Aorta (tissue), 5 donors: ENCODE measurements at places on chromosomes 2 and 18. TPM values are rescaled to one million over a fixed set of nuclear protein-coding genes. Genes with fewer than 3 reads are reported as not detected.

- H3K4me3 ChIP-seq: no peak overlapping the region
- H3K4me1 ChIP-seq: no peaks in the 10 kb centered on the region
- no peak for DNase-seq
- no peak overlapping the region for H3K27ac ChIP-seq
- no peaks in the 10 kb centered on the region for H3K36me3 ChIP-seq
Measured at GRCh38 chr18:73279498-73279897, 411.7 kb upstream of the NETO1 start.

GRCh38 chr2:39568561-39569006 lies 97.1 kb upstream of the TMEM178A start:
- H3K27me3 ChIP-seq: no peaks in the 10 kb centered on the region
- H3K4me3 ChIP-seq: no peak overlapping the region
- H3K4me1 ChIP-seq: peaks cover 8% of the 10 kb centered on the region
- DNase-seq: no peak

DNA sequence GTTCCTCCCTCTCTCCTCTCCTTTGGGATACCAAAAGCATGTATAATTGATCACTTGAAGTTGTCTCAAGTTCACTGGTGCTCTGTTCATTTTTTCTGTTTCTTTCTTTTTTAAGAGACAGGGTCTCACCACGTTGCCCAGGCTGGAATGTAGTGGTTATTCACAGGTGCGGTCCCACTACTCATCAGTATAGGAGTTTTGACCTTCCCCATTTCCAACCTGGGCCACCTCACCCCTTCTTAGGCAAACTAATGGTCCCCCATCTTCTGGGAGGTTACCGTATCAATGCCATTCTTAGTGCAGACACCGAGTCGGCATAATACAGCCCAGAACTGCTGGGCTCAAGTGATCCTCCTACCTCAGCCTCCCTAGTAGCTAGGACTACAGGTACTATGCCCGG lies 31.3 kb upstream of the TMEM247 start:
- DNase-seq: no peak
- H3K36me3 ChIP-seq: no peaks in the 10 kb centered on the region
- no peaks in the 10 kb centered on the region for H3K4me1 ChIP-seq

GRCh38 chr2:150133623-150134022 lies 353.8 kb downstream of the RND3 start:
- no peaks in the 10 kb centered on the region for H3K4me1 ChIP-seq
- H3K27me3 ChIP-seq: no peaks in the 10 kb centered on the region
- H3K4me3 ChIP-seq: no peak overlapping the region
- DNase-seq: no peak
- no peaks in the 10 kb centered on the region for H3K36me3 ChIP-seq
- no peak overlapping the region for H3K27ac ChIP-seq

DNA sequence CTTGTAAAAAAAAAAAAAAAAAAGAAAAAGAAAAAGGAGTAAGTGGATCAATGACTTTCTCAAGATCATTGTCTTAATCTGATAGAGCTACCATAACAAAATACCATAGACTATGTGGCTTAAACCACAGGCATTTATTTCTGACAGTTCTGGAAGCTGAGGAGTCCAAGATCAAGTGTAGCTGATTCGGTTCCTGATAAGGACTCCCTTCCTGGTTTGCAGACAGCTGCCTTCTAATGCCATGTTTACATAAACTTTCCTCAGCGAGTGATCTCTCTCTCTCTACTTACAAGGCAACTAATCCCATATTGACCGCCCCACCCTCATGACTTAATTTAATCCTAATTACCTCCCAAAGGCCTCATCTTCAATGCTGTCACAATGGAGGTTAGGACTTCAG lies 36.5 kb upstream of the SIX2 start:
- H3K27ac ChIP-seq: no peak overlapping the region
- no peak for DNase-seq
- no peaks in the 10 kb centered on the region for H3K27me3 ChIP-seq
- H3K4me3 ChIP-seq: no peak overlapping the region

DNA sequence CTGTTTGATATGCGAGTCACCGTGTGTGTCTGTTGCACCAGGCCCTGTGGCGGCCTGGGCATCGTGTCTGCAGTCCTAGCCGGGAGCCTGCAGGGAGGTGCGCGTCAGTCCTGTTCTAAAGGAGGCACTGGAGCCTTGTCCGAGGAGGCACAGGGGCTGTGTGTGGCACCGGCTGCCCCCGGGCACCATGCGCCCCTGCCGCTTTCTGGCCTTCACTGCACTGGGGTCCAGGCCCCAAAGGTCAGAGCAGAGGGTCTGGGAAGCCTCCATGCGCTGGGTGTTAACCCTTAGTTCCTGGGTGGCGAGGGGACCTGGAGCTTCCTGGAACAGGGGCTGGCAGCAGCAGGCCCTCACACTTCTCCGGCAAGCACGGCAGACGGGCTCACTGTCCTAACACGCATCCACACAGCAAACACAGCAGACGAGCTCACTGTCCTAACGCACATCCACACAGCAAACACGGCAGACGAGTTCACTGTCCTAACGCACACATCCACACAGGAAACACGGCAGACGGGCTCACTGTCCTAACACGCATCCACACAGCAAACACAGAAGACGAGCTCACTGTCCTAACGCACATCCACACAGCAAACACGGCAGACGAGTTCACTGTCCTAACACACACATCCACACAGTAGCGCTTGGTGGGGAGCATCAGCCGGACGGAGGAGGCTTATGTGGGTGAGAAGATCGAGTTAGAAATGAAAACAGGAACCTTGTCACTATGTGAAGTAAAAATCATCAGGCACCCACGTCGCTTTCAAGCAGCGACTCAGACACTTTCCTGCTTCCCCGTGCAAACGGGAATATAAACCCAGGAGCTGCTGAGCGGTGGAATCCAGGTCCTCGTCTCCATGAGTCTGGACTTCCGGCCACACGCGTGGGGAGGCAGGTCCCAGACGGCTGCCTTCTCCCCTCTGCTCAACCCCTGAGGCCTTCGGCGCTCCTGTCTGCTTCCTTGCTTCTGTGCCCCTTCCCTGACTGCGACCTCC lies 65.3 kb downstream of the TPO start:
- DNase-seq: no peak
- no peaks in the 10 kb centered on the region for H3K36me3 ChIP-seq
- H3K4me3 ChIP-seq: no peak overlapping the region
- H3K27me3 ChIP-seq: no peaks in the 10 kb centered on the region
- H3K4me1 ChIP-seq: no peaks in the 10 kb centered on the region

- no peak for DNase-seq
- peaks cover 10% of the 10 kb centered on the region for H3K4me1 ChIP-seq
- H3K27me3 ChIP-seq: no peaks in the 10 kb centered on the region
- no peaks in the 10 kb centered on the region for H3K36me3 ChIP-seq
- no peak overlapping the region for H3K27ac ChIP-seq
- no peak overlapping the region for H3K4me3 ChIP-seq
Measured at GRCh38 chr2:237324837-237325236, 89.1 kb downstream of the COL6A3 start.

GRCh38 chr2:26519396-26520147 lies 41.6 kb upstream of the OTOF start:
- no peak overlapping the region for H3K4me3 ChIP-seq
- no peaks in the 10 kb centered on the region for H3K4me1 ChIP-seq
- DNase-seq: peak; percentile 4
- no peaks in the 10 kb centered on the region for H3K27me3 ChIP-seq
- H3K36me3 ChIP-seq: no peaks in the 10 kb centered on the region
- no peak overlapping the region for H3K27ac ChIP-seq

DNA sequence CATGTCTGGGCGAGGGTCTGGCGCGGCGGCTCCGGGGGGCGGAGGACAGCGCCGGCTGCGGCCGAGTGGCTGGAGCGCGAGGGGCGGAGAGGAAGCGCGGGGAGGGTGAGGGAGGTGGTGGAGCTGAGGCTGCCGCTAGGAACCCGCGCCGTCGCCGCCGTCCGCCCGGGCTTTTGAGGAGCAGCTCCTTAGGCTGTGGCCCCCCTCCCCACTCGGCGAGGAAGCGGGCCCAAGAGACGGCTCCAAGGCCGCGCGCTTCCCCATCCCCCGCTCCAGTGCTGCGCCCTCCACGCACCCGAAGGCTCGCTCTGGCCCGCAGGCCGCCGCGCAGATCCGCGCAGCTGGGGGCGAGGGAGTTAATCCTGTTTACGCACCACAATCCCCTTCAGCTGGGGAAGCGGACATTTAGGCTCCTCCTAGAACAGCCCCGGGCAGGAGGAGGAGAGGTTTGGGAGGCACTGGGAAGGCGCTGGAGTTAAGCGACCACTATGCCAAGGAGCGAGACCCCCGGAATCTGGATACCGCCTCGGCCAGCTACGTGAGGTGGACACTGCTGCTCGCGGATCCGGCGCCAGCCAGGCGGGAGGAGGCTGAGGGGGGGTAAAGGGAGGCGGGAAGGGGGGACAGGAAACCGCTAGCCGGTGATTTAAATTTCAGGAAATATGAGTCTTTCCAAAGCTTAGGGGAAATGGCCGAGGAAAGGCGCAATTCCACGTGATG lies at the start of gene CNRIP1:
TSS of gene CNRIP1 (minus strand) at position 552 of the 720 bp plus-strand sequence. CDS start at position 3, 549 bp downstream.
- H3K36me3 ChIP-seq: no peaks in the 10 kb centered on the region
- H3K27me3 ChIP-seq: no peaks in the 10 kb centered on the region
- H3K4me1 ChIP-seq: peaks cover 2% of the 10 kb centered on the region
- no peak within 1 kb of the TSS for H3K27ac ChIP-seq

- no peaks in the 10 kb centered on the region for H3K36me3 ChIP-seq
- H3K4me1 ChIP-seq: no peaks in the 10 kb centered on the region
Measured at GRCh38 chr2:241505781-241506201, 2.6 kb downstream of the STK25 start.

- no peak overlapping the region for H3K4me3 ChIP-seq
- H3K27me3 ChIP-seq: no peaks in the 10 kb centered on the region
- H3K4me1 ChIP-seq: no peaks in the 10 kb centered on the region
- no peaks in the 10 kb centered on the region for H3K36me3 ChIP-seq
Measured at GRCh38 chr2:239934571-239935171, 90.5 kb downstream of the NDUFA10 start.

- H3K27ac ChIP-seq: no peak overlapping the region
- no peaks in the 10 kb centered on the region for H3K36me3 ChIP-seq
- no peaks in the 10 kb centered on the region for H3K4me1 ChIP-seq
- no peaks in the 10 kb centered on the region for H3K27me3 ChIP-seq
- no peak overlapping the region for H3K4me3 ChIP-seq
Measured at GRCh38 chr2:212299333-212299732, 239.3 kb downstream of the ERBB4 start.

- peaks cover 4% of the 10 kb centered on the region for H3K36me3 ChIP-seq
- no peaks in the 10 kb centered on the region for H3K27me3 ChIP-seq
- DNase-seq: no peak
- no peak overlapping the region for H3K4me3 ChIP-seq
- H3K4me1 ChIP-seq: no peaks in the 10 kb centered on the region
Measured at GRCh38 chr18:45962461-45962860, 4.7 kb downstream of the EPG5 start.

NT5DC4 gene
- not detected for total RNA-seq

- H3K4me1 ChIP-seq: no peaks in the 10 kb centered on the region
- H3K27ac ChIP-seq: no peak overlapping the region
- no peak for DNase-seq
- no peak overlapping the region for H3K4me3 ChIP-seq
- H3K27me3 ChIP-seq: no peaks in the 10 kb centered on the region
Measured at GRCh38 chr18:67730886-67731285, 214.4 kb upstream of the DSEL start.

DNA sequence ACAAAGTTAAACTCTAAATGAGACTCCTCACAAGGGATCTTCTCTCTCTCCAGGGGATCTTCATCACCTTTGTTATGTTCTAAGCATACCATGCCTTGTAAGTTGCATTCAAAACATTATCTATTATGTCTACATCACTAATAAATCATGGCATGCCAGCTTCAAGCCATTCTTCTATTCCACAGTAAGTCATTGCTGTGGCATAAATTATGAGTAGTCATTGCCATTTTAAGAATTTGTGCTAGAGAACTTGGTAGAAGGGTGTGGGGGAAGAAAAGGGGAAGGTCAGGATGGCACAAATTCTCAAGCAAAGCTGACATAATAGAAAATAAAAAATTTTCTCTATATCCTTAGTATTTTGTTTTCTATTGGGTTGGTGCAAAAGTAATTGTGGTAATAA lies 33.5 kb downstream of the BARD1 start:
- no peaks in the 10 kb centered on the region for H3K27me3 ChIP-seq
- H3K27ac ChIP-seq: no peak overlapping the region
- DNase-seq: no peak
- no peaks in the 10 kb centered on the region for H3K4me1 ChIP-seq

CNNM3 gene
- total RNA-seq: 11.1 TPM

DNA sequence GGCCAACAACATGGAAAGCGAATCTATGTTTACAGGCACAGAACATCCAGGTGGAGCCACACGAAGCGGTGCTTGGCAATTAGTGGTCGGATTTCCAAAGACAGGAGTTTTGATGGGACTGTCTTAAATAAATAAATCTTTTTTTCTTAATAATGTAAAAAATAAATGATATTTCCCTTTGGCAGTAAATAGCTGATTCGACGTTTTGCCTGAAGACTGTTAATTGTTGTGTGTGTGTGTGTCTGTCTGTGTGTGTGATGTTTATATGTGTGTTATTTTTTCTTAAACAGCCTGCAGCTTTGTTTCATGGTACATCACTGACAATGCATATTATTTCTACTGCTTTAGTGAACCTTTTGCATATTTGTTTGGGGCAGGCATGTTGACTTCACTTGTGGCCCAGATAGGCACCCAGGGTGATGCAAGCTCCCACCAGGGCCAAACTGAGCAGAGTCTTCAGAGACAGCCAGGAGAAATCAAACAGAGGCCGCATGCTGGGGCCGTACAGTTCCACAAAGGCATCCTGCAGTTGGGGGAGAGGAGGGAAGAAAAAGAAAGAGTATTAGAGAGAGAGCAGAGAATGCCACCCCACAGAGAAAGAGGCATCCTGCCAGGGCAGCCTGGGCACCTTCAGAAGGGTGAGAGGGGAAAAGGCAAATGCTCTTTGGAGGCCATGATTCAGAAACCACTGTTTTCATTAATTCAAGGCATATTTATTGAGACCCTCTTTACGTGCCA lies 191.2 kb downstream of the BCL2 start:
- H3K36me3 ChIP-seq: no peaks in the 10 kb centered on the region
- H3K27ac ChIP-seq: no peak overlapping the region
- no peaks in the 10 kb centered on the region for H3K4me1 ChIP-seq
- H3K27me3 ChIP-seq: no peaks in the 10 kb centered on the region
